ENCODE measurements at places on chromosomes 12 and 14.

GRCh38 chr14:84708865-84709264 lies 821.1 kb upstream of the FLRT2 start:
- no peak for DNase-seq

GRCh38 chr12:94053676-94054075 lies 94.7 kb upstream of the PLXNC1 start:
- no peak for DNase-seq

DNA sequence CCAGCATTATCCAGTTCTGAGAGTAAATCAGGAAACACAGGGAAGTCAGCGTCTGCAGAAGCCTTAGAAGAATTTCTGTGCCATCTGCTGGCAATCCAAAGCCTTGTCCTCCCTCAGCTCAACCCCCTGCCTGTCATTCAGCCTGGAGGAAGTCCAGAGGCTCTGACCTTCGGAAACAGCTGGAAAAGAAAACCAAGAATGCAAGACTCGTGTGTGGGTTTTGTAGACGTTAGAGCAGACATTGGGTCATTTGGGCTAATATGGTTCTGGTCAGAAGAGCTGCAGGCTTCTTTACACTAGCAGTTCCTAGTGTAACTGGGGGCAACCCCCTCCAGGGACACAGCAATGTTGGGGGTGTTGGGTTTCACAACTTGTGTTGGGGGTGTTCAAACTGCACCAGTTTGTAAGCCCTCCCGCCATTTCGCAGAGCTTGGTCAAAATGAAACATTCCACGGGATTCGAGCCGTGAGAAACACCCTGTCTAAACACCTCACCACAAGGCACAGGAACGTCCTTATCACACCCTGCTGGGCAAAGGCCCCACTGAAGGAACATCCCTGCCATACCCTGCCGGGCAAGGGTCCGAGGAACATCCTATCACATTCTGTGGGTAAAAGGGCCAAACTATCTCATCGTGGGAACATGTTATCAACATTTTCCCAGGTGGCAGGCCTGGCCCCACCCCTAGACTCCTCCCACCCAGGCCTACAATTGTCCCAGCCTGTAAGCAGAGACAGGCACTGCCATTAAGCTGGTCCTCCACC lies 21.0 kb upstream of the SERPINA4 start:
- DNase-seq: no peak

DNA sequence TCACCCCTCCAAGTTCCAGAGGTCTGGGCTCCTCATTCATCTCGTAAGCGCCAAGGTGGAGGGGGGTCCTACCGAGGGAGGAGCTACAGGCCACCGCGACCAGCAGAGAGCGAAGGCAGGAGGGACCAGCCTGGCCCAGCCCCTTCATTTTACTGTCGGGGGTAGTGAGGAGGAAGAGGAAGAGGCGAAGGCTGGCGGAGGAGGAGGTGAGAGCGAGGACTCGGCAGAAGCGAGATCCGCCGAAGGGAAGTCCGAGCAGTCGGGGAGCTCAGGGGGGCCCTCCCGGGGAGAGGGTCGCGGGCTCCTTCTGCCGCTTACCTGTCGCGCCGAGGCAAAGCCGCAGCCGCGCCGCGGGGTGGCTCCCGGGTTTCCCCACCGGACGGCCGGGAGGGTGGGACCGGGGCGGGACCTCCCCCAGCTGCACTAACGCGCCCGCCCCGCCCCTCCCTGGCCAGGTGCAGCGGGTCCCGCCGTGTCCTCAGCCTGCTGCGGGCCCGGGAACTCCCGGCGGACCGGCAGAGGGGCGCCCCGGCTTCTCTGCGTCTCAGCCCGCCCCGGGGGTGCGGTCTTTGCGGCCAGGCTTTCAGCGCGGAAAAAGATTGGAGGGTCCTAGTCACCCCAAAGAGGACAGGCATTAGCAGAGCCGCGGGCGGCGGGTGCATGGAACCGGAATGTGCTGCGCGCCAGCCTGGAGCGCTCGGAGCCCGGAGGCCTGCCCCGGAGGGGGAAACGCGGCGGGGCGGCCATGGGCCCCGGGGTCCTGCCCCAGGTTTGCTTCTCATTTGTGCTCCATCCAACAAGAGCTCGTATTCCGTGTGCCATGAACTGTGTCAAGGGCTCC lies at the start of gene GALNT6:
Gene GALNT6, minus strand, starts transcription at position 124 of the 841 bp plus-strand sequence. CDS start 11,625 bp downstream, outside the sequence.
- DNase-seq: peak; percentile 66

DNA sequence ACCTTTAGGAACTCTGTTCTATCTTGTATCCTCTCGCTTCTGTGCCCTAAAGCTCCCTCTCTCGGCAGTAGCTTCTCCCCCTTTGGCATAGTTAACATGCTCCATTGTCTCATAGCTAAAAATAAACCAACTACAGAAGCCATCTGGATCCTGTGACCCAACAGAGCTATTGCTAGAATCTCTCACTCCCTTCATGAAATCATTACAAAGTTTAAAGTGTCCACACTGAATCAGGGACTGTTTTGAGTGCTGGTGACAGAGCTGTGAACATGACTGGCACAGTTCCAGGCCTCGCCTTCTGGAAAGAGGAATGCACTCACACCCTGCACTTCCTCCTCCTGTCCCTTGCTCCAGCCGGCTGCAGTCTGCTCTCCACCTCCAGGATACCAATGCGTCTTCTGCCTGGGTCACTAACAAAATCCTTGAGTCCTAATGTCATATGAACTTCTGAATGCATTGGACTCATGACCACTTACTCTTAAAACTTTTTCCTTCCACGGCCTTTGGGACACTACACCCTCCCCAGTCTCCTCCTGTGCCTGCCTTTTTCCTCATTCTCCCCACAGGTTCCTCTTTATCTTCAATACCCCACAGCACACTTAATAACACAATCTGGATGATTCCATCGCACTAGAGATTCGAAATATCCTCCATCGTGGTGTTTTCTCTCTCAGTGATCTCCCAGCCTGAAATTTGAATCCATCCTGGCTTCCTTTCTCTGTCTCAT lies 13.2 kb downstream of the PLBD1 start:
- DNase-seq: no peak

DNA sequence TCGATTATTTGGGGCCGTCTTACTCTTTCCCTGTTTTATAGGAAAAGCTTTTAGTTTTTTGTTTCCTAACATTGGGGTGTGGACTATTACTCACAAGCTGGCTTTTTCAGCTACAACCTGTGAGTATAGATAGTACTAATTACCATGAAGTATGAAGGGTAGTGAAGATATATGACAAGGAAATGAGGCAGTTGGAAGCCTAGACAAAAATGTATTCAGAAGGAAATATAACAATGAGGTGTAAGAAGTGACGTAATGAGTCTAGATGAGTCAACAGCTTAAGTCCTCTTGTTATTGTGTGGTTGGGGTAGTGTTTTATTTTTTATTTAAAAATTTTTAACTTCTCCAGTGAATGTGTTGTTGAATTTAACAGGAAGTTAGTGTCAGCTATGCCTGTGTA lies 804.5 kb downstream of the NRXN3 start:
- DNase-seq: no peak

DNA sequence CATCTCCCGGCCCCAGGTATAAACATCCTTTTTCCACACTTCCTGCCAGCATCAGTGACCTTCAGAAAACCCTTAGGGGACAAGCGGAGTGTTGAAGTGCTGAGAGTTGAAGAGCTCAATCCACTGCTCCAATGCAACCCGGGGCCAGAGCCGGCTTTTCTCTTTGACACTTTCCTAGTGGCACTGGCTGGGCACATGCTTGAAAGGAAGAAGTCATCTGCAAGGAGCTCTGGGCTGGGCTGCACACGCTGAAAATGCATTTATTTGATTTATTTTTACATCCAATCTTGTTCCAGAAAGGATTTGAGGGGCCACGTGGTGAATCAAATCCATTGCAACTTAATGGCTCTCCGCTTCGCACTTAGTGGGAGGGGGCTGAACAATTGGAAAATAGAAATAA lies 229.0 kb upstream of the DIO3 start:
- no peak for DNase-seq

GRCh38 chr14:61609884-61610283 lies 85.4 kb upstream of the HIF1A start:
- DNase-seq: no peak

DNA sequence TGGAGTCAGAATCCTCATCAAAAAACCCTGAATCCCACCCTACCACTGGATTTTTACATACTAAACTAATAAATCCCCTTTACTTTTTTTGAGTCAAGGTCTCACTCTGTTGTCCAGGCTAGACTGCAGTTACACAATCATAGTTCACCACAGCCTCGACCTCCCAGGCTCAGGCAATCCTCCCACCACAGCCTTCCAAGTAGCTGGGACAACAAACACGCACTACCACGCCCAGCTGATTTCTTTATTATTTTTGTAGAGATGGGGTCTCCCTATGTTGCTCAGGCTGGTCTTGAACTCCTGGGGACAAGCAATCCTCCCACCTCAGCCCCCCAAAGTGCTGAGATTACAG lies 24.3 kb downstream of the SPTSSA start:
- no peak for DNase-seq

DNA sequence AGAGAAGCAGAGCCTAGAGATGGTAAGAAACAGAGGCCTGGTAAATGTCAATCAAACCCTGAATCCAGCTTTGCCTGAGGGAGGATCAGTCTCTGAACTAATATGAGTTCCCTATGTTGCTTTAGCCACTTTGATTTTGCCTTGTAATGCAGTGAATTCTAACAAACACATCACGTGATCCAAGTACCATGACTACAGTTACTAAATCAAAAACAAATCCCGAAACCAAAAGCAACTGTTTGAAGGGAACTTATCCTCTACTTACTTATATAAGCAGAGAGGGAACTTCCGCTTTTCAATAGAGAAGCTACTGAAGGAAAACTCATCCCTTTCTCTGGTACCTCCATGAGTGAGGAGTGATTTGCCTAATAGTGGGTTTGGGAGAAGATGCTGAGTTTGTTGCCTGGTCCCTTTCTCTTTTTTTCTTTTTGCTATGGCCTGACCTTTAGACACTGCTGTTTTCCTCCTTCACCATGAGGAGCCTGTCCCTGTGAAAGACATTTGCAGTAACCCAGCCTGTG lies 7.7 kb upstream of the PPTC7 start:
- no peak for DNase-seq

GRCh38 chr12:19398376-19399363 lies 40.6 kb upstream of the AEBP2 start:
- no peak for DNase-seq

- no peak for DNase-seq
Observed at GRCh38 chr14:93318927-93319326, 13.9 kb downstream of the BTBD7 start.

- DNase-seq: no peak
Observed at GRCh38 chr12:31900271-31900670, 58.9 kb upstream of the RESF1 start.

DNA sequence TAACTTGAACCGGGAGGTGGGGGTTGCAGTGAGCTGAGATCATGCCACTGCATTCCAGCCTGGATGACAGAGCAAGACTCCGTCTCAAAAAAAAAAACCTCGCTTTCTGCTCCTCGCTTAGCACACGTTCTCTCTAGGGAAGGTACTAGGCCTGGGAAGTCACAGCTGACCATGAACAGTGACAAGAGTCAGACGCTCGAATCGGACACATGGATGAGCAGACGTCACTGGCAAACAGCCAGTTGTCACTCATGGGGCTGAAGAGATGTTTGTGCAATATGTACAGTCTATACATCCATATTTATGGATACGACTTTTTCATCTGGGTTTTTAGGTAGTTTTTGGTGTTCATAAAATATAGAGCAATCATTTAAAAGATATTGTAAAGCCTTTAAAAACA lies 19.4 kb downstream of the TCHP start:
- DNase-seq: no peak

DNA sequence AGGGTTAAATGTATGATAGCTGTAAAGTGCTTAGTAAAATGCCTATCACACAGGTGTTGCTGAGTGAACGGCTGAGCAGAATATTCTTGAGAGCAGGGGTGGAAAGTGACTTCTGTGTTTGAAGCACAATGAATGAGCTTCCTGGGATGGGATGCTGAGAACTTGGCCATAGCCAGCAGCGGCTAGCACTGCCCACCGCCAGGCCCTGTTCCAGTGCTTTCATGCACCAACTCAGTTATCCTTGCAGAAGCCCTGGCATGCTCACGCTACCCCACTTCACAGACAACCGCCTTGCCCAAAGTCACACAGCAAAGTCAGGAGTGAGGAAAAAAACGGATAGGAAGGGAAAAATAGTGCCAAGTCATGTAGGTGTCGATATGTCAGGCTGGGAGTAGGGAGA lies 10.9 kb downstream of the DYNC1H1 start:
- DNase-seq: no peak

DNA sequence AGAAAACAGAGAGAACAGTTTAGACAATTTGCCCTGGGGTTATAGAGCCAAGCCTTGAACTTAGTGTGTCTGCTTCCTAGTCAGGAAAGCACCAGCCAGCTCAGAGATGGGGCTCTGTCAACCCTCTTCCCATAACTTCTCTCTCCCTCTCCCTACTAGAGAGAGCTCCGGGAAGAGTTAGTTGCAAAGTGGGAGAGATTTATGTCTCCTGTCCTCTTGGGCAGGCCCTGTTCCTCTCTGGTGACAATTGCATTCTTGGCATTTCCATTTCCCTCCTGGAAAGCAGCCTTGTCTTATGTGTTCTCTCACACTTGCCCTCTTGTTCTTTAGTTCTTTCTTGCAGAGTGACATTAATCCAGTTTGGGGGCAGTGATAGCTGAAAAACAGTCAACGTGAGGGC lies 42.1 kb upstream of the TUNAR start:
- DNase-seq: no peak

GRCh38 chr14:101620031-101620788 lies 58.9 kb downstream of the DIO3 start:
- no peak for DNase-seq

GRCh38 chr12:52906191-52906601 lies 1.3 kb upstream of the KRT8 start:
- DNase-seq: no peak

GRCh38 chr12:132124766-132125425 lies 19.2 kb downstream of the DDX51 start:
- no peak for DNase-seq

- DNase-seq: no peak
Observed at GRCh38 chr14:84825481-84826251, 704.3 kb upstream of the FLRT2 start.

GRCh38 chr12:6030081-6030480 lies 85.0 kb upstream of the ANO2 start:
- DNase-seq: no peak

GRCh38 chr12:2768224-2768961 lies 26.4 kb upstream of the FKBP4 start:
- DNase-seq: no peak

GRCh38 chr14:54169254-54169924 lies 212.8 kb upstream of the BMP4 start:
- DNase-seq: no peak

DNA sequence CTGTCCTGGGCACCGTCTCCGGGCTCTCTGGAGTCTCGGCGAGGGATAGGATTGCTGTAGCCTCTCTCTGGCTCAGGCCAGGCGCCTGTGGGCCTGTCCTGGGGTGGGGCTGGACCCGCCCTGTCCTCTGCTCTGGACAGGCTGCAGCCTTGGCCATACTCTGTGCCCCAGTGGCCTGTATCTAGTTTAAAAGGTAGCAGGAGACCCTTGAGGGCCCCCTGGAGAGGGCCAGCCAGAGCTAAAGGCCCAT lies 1.8 kb downstream of the KIF26A start:
- no peak for DNase-seq

- no peak for DNase-seq
Observed at GRCh38 chr14:95466506-95466905, 49.9 kb downstream of the SYNE3 start.

- no peak for DNase-seq
Observed at GRCh38 chr12:130948751-130949150, 5.0 kb upstream of the ADGRD1 start.

GRCh38 chr12:107448198-107448597 lies 237.4 kb upstream of the PWP1 start:
- no peak for DNase-seq

GRCh38 chr12:106883426-106883825 lies 72.3 kb upstream of the TMEM263 start:
- DNase-seq: no peak

- DNase-seq: no peak
Observed at GRCh38 chr14:50397390-50398188, 908 bp upstream of the CDKL1 start.

Data from activated CD4-positive, CD25-positive, alpha-beta regulatory T cell treated with anti-CD3 and anti-CD28 coated beads, Interleukin-2, amount 50 U/mL, for 72 hours (primary cell).